ENCODE measurements at places on chromosomes 11 and 22.

GRCh38 chr22:27317971-27318428, 483.6 kb downstream of the MN1 start:
- peak; percentile 5 for DNase-seq

- DNase-seq, result no peak
Observed at GRCh38 chr11:122229078-122229477, 113.1 kb upstream of the BLID start.

- DNase-seq, result no peak
Observed at GRCh38 chr11:35079611-35080010, 59.4 kb upstream of the CD44 start.

DNA sequence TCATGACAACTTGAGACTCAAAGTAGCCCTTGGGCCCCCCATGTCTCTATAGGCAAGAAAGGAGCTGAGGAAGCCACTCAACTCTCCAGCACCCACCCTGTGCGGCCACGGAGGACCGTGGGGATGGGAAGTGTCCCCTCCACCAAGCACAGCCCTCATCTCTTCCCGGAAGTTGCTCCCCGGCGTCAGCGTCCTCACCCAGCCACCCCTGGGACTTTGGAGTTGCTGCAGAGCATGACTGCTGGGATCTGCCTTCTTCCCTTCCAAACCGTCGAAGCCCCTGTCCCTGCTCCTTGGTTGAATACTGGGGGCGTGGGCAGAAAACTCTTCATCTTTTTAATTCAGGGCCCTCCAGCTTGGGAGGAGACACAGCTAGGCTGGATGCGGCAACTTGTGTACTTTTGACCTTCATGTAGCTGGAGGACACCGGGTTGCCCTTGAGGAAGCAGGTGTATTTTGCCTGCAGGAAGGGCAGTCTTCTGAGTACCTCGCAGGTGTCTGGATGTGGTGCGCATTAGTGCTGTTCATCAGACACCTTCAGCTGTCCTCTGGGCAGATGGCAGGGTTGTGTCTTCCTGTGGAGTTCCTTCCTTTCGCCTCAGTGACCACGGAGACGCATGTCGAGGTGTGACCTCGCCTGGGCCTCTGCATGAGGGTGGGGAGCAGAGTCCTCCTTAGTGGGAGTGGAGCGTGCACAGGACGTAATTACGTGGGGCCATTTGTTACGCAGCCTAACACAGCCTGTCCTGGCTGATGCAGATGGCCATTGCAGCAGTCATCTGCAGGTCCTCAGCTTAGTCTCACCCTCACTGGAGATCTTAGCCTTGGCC, 12.2 kb upstream of the IFITM3 start:
- DNase-seq, result no peak

- DNase-seq, result peak; percentile 66
Observed at GRCh38 chr11:66012946-66013761, 1.3 kb downstream of the CST6 start.

- no peak for DNase-seq
Observed at GRCh38 chr22:48078825-48079224, 1316.4 kb downstream of the TBC1D22A start.

DNA sequence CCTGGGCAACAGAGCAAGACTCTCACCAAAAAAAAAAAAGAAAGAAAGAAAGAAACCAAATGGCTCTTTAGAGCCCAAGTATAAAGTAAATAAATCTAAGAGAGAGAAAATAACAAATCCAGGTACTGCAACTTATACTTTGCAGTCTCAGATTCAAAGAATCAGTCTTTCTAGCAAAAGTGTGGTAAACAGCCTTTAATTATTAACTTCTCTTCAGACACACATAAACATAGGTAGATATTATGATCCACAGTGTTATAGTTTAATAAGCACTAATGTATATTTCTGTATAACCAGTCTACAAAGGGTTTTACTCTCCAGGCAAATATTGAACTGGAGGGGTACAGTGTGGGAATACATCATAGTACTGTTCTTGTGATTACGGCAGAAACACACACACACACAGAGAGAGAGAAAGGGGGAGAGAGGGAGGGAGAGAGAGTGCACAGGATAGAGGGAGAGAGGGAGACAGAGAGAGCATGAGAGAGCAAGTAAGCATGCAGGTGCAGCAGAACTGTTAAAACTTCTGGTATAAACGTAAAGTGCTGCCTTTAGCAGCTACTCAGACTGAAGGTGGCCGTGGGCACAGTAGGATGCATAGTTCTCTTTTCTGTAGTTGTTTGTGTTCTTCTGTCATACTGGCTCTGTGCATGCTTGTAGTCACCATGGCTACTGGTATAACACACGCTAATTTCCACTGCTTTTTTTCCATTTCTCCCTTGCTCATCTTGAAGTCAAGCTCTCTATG, 32.3 kb downstream of the MTMR2 start:
- DNase-seq, result no peak

- DNase-seq, result no peak
Observed at GRCh38 chr11:115269191-115269950, 234.8 kb downstream of the CADM1 start.

DNA sequence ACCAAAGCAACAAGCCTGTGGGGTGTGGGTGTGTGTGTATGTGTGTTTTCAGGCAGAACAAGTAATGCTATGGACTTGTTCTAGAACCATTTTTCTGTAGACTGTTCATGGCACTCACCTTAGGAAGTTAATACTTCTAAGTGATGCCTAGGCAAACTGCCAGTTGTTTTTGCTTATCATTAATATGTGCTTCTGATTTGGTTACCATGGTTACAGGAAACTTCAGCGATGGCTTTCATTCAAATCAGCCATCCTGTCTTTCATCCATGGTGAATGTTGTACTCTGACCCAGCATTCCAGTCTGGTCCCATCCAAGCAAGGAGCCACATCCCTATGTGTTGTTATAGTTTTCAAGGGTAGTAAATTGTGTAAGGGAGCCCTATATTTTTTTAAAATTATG, 49.8 kb upstream of the ARHGAP20 start:
- no peak for DNase-seq

DNA sequence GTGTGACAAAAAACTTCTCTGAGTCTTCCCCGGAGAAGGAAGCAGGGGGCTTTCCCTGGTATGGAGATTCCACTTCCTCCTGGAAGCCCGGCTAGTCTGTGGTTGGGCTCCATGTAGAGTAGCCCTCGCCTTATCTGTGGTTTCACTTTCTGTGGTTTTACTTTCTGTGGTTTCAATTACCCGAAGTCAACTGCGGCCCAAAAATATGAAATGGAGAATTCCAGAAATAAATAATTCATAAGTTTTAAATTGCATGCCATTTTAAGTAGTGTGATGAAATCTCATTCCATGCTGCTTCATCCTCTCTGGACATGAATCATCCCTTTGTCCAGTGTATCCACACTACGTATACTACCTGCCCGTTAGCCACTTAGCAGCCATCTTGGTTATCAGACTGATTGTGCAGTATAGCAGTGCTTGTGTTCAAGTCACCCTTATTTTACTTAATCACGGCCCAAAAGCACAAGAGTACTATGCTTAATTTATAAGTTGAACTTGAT, 275.0 kb upstream of the SESN3 start:
- DNase-seq, result peak; percentile 39

GRCh38 chr11:12003336-12003735, 5.1 kb downstream of the DKK3 start:
- DNase-seq, result no peak

- DNase-seq, result no peak
Observed at GRCh38 chr11:39435641-39436040, 2023.8 kb downstream of the LRRC4C start.

GRCh38 chr11:119167933-119168332, 592 bp upstream of the NLRX1 start:
- DNase-seq, result no peak

DNA sequence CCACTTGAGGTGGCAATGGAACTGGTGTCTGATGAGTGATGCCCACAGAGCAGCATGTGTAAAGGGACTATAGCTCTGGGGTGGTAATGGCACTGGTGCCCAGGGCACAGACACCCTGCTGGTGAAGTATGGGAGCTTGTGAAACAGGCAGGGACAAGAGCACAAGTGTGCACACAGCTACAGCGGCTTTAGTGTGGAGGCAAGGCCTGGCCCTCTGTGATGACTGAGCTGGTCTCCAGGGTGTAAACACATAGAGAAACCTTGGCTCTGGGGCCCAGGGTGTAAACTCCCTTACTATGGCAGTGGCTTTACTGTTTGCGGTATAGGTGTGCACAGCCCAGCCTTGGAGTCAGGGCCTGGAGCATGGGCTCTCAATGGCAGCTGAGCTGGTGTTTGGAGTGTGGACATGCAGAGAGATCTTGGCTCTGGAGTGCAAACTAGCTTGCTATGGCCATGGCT, 46.3 kb downstream of the BIRC2 start:
- peak; percentile 5 for DNase-seq

DNA sequence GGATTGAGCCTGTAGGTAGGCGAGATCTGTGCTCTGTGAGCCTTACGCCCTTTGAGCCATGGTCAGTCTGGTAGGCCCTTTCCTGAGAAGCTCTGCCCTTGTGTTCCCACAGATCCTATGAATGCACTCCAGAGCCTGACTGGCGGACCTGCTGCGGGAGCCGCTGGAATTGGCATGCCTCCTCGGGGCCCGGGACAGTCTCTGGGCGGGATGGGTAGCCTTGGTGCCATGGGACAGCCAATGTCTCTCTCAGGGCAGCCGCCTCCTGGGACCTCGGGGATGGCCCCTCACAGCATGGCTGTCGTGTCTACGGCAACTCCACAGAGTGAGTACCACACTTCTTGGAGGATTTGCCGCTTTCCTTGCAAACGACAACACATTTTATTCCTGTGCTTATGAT, 47.4 kb downstream of the MED15 start:
- DNase-seq, result no peak

GRCh38 chr11:12243486-12243885, 133.1 kb downstream of the MICAL2 start:
- no peak for DNase-seq

GRCh38 chr11:76579056-76579751, 91.3 kb downstream of the LRRC32 start:
- peak; percentile 26 for DNase-seq

- no peak for DNase-seq
Observed at GRCh38 chr11:1062075-1062820, 12.4 kb upstream of the MUC2 start.

DNA sequence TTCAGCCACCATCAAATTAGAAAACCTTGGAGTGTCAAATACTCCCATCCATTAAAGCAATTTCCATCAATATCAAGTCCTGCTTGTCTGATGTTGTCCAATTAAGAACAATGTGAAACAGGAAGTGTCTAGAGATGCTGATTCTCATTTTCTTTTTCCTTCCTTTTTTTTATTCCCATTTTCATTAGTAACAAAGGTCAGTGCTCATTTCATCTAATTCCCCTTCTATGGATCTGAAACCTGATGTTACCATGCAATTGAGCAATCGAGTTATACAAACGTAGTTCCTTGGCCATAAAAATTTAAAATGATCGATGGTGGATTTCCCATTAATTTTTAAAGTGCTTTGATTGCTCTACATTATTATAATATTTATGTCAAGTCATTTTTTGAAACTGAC, 330.6 kb upstream of the ZC3H12C start:
- no peak for DNase-seq

GRCh38 chr11:4863876-4864275, 14.9 kb upstream of the OR51S1 start:
- no peak for DNase-seq

- peak; percentile 69 for DNase-seq
Observed at GRCh38 chr11:121112498-121113455, 11.7 kb downstream of the TECTA start.

DNA sequence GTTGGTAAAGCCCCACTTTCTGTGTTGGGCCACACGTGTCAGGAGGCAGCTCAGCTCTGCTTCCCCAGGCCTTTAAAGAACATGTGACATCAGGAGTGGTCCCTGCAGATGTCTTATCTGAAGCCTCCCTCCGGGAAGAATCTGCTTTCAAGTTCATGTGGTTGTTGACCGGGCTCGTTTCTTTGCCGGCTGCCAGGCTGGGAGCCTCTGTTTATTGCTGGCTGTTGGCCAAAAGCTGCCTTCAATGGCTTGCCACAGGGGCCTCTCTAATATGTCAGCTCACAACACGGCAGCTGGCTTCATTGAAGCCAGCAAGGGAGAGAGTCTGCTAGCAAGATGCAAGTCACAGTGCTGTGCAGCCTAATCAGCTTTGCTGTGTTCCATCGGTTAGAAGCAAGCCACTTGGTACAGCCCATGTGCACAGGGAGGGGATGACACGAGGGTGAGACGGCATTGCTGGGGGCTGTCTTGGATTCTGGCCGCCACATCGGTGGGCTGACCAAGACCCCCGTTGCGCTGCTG, 14.6 kb downstream of the MRGPRF start:
- DNase-seq, result no peak

GRCh38 chr11:73318501-73319011, 10.5 kb downstream of the ARHGEF17 start:
- no peak for DNase-seq

- DNase-seq, result no peak
Observed at GRCh38 chr11:78906566-78906965, 331.9 kb upstream of the NARS2 start.

DNA sequence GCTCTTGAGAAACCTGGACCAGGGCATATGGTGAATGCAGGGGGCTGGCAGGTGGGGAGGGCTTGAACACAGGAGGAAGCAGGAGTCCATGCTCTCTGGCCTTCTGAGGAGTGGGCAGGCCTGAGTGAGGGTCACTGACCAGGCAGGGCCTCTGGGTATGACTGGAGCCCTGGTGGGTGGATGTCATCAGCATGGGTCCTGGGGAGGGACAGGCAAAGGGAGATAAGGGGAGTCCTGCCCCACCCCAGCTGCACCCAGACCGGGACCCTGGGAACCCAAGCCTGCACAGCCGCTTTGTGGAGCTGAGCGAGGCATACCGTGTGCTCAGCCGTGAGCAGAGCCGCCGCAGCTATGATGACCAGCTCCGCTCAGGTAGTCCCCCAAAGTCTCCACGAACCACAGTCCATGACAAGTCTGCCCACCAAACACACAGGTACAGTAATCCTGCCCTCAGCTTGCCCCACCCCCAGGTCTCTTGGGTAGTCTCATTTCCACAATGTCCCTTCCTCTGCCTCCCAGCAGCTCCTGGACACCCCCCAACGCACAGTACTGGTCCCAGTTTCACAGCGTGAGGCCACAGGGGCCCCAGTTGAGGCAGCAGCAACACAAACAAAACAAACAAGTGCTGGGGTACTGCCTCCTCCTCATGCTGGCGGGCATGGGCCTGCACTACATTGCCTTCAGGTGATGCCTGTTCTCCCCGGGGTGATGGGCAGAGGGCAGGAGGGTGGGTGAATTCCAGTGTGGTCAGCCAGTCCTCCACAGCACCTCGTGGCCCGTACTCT, 2.0 kb upstream of the VEGFB start:
- no peak for DNase-seq

DNA sequence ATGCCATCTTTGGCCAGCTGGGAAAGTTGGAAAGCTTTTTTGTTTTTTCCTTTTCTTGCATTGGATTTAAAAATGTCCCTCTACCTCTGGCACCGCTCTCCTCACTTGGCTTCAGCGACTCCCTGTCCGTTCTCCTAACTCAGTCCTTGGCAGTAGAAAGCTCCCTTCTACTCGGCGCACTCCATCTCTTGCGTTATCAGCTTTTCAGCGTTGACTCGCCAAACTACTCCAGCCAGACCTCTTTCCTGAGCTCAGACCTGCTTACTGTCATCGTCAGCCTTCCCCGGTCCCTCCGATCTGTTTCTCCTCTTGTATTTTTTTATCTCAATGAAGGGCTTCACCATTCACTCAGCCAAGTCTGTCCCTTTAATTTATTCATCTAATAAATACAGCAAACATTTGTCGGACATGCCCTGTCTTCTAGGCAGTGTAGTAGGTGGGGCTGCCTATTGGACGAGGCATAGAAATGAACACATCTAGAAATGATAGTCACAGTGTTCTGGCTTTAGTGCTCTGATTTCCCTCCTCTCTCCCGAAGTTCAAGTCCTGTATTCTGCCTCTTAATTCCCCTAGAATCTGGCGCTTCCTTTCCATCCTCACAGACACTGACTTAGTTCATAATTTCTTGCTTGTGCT, 839 bp downstream of the CEP164 start:
- peak; percentile 53 for DNase-seq

GRCh38 chr11:109037856-109038780, 373.2 kb downstream of the DDX10 start:
- DNase-seq, result no peak
